ENCODE measurements at places on chromosomes 1 and 21.

- DNase-seq = no peak
Observed at GRCh38 chr1:240613356-240614142, 1.6 kb upstream of the GREM2 start.

DNA sequence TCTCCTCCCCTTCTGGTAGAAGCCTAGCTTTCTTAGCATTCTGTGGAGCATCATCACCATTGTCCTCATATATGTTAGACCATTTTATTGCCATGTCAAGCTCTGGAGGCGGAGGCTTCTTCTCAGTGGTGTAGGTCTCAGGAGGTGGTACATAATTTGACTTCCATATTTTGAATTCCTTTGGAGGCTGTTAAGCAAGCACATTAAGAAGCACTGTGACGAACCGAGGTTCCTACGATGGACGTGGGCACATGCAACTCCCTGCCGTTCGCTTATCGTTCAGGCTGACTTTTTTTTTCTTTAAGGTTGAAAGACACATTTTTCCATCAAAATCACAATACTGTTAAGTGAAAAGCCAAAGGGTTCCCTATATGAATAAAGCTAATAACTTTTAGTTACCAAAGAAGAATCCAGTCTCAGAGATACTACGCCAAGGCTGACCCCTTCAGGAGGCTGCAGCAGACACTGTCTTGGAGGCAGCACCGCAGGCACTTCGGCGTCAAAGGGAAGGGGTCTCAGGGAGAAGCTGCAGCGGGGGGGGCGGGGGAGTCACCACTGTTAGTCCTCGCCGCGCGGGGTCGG lies 835 bp downstream of the C1orf52 start:
- peak; percentile 22 for DNase-seq

GRCh38 chr1:121443001-121443540 lies 258.3 kb downstream of the SRGAP2C start:
- DNase-seq = no peak

GRCh38 chr1:223747838-223748335 lies 35.5 kb downstream of the CAPN2 start:
- no peak for DNase-seq

DNA sequence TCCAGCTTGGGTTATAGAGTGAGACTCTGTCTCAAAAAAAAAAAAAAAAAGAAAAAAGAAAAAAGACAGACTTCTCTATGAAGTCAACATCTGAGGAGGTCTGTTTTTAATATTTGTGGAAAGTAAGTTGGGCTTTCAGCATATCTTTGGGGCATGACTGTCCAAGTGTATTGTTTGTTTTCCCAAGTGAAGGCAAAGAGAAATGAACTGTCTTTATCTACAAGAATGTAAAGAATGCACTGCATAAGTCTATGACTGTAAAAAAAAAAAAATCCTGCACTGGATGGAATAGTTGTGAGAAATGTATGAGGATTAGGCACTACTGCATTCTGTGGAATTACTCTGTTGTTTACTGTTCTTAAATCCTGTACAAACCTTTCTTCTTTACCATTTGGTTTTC lies 45.6 kb upstream of the TMEM61 start:
- no peak for DNase-seq

DNA sequence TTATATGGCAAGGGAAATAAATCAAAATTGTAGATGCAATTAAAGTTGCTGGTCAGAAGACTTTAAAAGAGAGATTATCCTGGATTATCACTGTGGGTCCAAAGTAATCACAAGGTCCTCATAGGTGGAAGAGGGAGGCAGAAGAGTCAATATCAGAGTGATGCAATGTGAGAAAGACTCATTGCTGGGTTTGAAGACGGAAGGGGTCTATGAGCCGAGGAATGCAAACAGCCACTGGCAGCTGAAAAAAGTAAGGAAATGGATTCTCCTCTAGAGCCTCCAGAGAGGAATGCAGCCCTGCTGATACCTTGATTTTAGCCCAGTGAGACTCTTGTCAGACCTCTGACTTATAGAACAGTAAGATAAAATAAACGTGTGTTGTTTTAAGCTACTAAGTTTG lies 59.8 kb upstream of the MUTYH start:
- DNase-seq = no peak

DNA sequence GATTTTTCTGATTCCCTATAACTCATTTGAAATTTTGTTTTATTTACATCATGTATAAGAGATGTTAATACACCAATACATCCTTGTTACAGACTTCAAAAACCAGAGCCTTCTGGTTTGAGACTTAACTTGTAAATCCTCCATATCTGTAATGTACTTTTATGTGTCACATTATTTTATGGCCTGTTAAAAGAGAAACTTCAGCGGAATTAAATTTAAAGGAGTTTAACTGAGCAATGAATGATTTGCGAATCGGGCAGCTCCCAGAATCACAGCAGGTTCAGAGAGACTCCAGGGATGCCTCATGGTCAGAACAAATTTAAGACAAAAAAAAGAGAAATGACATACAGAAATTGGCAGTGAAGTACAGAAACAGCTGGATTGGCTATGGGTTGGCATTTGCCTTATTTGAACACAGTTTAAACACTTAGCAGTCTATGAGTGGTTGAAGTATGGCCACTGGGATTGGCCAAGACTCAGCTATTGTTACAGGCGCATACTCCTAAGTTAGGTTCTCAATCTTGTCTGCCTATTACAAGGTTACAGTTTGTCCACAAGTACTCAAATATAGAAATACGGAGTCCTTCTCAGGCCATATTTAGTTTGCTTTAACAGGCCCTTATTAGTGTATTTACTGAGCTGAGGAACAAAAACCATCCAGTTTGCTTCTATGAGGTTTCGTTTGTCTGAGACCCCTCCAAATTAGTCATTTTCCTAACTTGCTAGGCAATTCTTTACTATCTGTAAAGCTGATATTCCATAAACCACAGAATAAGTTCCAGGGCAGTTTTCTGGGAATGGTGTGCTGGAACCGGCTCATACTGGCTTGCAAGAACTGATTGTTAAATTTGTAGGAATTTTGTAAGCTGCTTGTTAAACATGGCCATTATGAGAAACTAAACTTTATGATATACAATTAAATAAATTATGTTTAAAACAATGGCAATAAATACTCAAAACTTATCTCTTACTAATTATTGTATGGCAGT lies 56.2 kb upstream of the WDR26 start:
- no peak for DNase-seq

GRCh38 chr21:41923186-41923585 lies 30.6 kb downstream of the C2CD2 start:
- DNase-seq = no peak

- DNase-seq = no peak
Observed at GRCh38 chr21:14762734-14763694, 216.9 kb upstream of the SAMSN1 start.

DNA sequence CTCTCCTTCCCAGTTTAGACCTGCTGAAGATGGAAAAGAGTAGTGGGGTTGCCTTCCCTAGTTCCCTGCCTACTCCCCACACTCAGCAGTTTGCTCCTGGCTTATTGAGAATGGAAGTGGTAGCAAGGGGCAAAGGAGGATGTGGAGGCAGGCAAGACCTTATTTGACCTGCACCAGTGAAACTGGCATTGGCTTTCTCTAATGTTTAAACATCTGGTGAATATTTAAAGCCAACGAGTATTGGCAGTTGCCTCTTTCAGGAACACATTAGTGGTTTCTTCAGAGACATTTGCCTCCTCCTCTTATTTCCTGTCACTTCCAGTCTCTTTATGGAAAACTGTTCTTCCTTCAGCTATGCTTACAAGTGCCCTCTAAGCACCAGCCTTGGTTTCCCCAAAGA lies 62.4 kb upstream of the VAV3 start:
- no peak for DNase-seq

DNA sequence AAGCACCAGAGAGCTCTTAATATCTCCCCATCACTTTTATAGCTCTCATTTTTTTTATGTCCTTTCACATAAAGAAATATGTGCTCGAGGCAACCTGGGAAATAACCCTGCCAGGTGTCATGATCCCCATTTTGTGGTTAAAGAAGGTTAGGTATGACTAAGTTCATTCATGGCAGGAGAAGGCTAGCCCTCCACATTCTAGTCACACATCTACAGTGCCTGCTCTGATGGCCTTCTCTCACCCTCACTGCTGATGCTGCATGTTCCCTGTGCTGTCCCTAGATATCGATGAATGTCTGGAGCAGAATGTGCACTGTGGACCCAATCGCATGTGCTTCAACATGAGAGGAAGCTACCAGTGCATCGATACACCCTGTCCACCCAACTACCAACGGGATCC lies 187.5 kb downstream of the TPR start:
- no peak for DNase-seq

- no peak for DNase-seq
Observed at GRCh38 chr1:94698356-94698755, 121.8 kb upstream of the SLC44A3 start.

GRCh38 chr21:40143822-40144525 lies 276.7 kb downstream of the PCP4 start:
- DNase-seq = peak; percentile 51

GRCh38 chr1:94250341-94250740 lies 13.0 kb upstream of the ARHGAP29 start:
- no peak for DNase-seq

- no peak for DNase-seq
Observed at GRCh38 chr1:46424730-46425129, 30.6 kb downstream of the FAAH start.

DNA sequence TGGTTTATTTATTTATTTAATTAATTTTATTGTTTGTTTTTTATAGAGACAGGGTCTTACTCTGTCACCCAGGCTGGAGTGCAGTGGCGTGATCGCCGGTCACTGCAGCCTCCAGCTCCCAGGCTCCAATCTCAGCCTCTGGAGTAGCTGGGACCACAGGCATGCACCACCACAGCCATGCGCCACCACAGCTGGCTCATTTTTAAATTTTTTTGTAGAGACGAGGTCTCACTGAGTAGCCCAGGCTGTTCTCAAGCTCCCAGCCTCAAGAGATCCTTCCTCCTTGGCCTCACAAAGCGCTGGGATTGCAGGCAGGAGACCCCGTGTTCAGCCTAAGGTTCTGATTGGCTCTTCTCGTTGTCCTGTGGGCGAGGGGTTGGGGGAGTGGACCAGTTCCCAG lies 22.1 kb downstream of the UMODL1 start:
- no peak for DNase-seq

DNA sequence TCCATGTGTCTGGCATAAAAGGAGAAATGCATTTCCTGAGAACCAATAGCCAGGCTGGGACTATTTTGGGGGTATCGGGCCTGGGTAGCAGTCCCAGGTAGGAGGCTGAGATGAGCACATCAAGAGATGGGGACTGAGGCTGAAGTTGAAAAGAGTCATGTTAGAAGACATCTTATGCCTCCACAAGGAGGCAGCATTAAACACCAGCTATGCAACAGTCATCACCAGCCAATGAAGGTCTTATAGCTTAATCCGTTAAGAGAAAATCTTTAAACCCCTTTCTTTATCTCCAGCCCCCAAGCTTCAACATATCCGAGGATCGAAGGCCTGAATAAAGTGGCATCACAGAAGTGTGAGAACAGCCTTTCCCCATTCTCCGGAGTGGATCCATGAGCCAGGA lies 640.7 kb upstream of the PTBP2 start:
- DNase-seq = no peak

- no peak for DNase-seq
Observed at GRCh38 chr1:112110031-112110430, 120.6 kb upstream of the KCND3 start.

GRCh38 chr1:175794586-175794985 lies 51.2 kb upstream of the TNR start:
- no peak for DNase-seq

DNA sequence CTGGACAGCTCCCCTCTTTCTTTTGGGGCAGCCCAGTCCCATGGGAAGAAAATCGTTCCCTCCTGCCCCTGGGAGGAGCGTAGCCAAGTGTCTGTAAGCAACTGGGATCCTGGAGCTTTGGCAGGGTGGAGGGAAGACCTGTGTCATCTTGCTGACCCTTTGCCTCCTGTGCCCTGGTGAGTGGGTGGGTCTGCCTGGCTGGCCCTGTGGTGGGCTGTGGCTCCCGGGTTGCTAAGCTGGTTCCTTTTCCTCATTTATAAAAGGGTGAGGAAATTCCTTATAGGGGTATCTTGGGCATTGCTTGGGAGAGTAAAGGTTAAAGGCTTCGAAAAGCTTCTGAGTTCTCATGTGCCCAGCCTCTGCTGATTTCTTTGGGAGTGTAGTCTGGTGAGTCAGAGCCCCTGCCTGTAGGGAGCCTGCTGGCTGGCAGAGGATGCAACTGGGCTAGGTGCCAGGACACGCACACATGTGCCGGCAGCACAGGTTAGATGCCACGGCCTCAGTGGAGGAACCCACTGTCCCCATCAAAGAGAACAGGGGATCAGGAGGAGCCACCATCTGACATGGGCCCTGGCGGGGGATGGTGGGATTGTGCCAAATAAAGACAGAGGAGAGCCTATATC lies 85.2 kb downstream of the ARHGEF10L start:
- no peak for DNase-seq

GRCh38 chr1:9426291-9426711 lies 113.0 kb upstream of the SLC25A33 start:
- no peak for DNase-seq

DNA sequence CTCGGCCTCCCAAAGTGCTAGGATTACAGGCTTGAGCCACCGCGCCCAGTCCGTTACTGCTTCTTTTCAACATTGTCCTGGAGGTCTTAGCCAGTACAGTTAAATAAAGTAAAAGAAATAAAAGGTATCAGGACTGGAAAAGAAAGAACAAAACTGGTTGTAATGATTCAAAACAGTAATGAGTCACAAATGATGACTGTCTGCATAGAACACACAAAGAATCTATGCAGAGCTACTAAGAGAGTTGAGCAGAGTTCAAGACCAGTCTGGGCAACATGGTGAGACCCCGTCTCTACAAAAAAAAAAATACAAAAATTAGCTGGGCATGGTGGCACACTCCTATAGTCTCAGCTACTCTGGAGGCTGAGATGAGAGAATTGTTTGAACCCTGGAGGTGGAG lies 23.4 kb downstream of the BCAR3 start:
- no peak for DNase-seq

DNA sequence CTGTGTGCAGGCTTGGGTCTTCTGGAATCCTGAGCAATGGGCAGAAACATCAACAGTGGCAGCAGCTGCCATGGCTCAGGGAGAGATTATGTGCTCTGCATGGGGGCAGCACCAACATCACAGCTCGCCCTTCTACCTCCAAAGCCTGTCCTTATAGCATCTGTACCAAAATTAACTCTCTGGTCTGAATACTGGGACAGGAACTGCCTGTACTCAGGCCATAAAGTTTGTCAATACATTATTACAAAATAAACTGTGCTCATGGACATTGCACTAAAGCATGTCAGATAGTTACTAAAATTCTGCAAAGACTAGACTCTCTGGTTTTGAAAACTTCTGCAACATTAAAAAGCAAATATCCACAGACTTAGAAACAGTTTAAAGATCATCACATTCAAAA lies 91.6 kb downstream of the ZC3H11B start:
- no peak for DNase-seq

DNA sequence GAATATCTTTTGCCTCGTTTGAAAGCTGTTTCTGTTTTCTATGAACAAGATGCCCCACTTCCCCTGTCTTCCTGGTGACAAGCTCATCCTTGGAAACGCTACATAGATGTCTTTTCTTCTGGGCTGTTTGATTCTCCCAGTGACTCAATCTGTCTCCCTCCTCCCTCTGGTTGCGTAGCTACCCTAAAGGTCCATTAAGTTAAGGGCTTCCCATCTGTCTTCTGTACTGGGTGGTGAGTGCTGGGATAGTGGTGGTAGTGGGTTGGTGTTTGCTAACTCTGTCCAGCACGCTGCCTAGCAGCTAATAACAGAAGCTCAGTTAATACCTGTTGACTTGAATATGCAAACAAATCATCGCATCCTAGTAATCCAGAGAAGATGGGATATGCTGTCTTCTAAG lies 50.2 kb upstream of the GCLM start:
- DNase-seq = no peak

Measured in right kidney (tissue), 9 donors.